ENCODE measurements at places on chromosomes 6 and 20.

DNA sequence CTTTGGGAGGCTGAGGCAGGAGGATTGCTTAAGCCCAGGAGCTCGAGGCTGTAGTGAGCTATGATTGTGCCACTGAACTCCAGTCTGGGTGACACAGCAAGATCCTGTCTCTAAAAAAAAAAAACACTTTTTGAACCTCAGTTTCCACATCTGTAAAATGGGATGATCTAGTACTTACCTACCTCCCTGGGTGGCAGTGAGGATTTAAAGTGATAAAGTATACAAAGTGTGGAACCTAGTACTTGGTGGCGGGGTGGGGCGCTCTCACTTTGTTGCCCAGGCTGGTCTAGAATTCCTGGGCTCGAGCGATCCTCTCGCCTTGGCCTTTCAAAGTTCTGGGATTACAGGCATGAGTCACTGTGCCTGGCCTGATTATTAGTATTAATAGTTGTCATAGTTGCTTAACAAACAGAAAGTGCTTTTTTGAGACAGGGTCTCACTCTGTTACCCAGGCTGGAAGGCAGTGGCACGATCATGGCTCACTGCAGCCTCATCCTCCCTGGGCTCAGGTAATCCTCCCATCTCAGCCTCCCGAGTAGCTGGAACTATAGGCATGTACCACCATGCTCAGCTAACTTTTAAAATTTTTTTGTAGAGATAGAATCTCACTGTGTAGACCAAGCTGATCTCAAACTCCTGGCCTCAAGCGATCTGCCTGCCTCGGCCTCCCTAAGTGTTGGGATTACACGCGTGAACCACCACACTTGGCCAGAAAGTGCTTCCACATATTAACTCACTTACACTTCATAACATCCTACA lies 7.0 kb upstream of the PLTP start:
- no peak for DNase-seq

DNA sequence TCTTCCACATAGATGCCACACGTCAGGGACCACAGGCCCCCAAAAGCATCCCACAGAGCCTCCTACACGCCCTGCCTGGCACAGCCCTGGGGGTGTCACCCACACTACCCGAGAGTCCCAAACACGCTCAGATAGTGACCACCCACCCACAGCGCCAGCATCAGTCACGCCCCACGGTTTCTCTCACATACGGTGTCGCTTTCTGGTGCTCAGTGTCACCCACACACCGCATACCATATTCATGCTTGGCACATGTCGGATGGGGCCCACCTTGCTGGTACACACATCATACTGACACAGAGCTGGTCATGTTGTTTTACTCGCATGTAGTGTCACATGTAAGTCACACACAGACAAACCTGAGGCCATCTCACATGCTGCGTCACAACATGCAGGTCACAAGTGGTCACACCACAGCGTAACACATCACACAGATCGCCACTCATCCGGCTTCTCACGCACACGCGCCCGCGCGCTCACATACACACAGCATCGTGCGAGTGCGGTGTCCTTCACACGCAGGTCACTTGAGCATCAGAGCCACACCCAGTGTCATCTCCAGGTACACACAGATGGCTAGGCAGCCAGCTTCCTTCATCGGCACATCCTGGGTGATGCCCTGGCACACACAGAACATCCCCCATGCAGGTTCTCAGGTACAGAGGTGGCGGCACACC lies 3.4 kb downstream of the TEAD3 start:
- DNase-seq: no peak

DNA sequence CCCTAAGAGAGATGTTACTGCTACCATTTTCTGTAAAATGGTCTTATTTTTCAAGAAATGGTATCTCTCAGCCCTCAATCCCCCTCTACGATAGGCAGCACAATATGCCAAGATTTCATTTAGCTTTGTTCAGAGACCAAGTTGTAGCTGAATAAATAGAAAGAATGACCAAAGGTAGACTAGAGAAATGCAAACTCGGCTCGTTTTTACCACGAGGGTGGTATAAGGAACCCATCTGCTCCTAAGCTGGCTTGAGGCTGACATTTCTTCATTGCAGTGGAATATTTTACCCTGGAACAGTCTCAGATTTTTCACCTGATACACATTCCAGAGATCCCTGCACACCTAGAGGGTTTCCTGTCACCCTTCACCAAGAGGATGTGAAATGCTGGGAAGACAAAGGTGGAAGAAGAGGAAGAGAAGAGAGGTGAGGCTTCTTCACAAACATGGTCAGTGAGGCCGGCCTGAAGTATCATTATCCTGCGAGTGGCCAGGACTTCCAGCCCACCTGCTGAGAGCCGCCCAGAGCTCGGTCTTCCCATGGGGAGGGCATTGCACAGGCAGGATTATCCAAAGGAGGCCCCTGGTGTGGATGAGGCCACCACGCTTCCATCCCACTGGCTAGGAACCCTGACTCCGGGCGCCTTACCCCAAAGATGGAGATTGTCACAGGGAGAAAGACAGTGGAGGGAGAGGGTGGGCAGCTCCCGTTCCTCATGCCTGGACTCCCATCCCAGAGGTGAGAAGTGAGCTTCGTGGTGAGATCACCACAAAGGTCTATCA lies 57.1 kb upstream of the AFDN start:
- no peak for DNase-seq

DNA sequence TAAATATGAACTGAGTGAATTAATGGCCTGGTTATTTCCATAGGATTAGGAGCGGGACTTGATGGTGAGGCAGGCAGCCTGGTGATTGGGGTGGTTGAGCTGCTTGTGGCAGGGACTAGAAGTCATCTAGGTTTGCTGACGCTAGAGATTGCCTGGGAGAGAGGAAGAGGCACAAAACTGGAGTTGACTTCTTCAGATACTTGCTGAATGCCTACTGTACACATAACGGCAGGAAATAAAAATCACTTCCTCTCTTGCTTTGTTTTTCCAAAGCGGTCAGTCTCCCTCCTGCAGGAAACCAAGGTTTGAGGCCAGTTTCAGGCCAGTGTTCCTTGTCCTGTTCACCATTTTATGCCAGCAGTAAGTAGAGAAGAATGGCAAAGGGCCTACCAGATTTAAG lies 36.7 kb upstream of the MYLIP start:
- DNase-seq: no peak
